Cortex of kidney (tissue), 1 donor: ENCODE measurements at places on chromosomes 4 and X.

DNA sequence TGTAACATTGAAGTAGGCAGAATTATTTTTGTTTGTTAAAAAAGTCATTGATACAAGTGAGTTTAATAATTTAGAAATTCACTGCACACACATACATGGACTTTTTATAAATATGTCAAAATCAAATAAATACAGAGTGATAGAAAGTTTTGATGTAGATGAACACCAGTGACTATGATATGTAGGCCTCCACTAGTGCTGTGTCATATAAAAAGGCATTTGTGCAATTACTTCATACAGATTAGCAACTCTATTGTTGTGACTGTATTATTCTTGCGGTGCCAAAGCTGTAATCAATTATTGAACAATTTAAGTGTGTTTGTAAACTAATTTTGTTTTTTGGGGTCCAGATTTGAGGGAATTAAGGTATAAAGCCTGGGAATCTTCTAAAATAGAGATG is 366.2 kb upstream of the PITX2 start:
- DNase-seq: no peak

- no peak for DNase-seq
Observed at GRCh38 chr4:57144466-57144865, 34.3 kb upstream of the IGFBP7 start.

GRCh38 chrX:153968754-153969124 is 2.9 kb downstream of the HCFC1 start:
- no peak for DNase-seq

DNA sequence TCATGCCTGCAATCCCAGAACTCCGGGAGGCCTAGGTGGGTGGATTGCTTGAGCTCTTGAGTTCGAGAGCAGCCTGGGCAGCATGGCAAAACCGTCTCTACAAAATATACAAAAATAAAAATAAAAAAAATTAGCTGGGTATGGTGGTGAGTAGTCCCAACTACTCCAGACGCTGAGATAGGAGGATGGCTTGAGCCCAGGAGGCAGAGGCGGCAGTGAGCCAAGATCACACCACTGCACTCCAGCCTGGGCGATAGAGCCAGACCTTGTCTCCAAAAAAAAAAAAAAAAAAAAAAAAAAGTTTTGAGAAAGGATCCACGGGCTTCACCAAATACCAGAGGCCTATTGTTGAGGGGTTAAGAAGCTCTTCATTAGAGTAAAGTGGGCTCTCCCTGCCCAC is 8.0 kb downstream of the SUPT20HL2 start:
- DNase-seq: no peak

GRCh38 chrX:47743504-47743903 is 84.5 kb upstream of the UXT start:
- DNase-seq: no peak

- DNase-seq: no peak
Observed at GRCh38 chr4:150283689-150284088, 205.4 kb downstream of the DCLK2 start.

DNA sequence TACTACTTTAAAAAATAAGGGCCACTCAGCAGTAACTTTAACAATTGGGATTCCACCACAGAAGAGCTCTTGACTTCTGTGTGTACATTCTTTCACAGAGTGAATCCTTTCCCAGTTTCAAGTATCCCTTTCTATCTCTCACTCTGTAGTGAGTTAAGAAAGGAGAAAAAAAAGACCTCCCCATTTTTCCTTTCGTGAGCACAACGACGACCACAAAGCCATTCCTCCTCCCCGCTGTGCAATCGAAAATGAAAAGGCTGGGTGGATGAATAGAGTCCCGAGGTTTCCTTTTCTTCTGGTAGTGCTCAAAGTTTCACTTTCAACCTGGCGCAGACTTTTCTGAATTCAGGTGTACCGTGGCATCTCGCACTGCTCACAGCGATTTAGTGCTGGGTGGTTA is 58.0 kb downstream of the TAB3 start:
- DNase-seq: no peak

DNA sequence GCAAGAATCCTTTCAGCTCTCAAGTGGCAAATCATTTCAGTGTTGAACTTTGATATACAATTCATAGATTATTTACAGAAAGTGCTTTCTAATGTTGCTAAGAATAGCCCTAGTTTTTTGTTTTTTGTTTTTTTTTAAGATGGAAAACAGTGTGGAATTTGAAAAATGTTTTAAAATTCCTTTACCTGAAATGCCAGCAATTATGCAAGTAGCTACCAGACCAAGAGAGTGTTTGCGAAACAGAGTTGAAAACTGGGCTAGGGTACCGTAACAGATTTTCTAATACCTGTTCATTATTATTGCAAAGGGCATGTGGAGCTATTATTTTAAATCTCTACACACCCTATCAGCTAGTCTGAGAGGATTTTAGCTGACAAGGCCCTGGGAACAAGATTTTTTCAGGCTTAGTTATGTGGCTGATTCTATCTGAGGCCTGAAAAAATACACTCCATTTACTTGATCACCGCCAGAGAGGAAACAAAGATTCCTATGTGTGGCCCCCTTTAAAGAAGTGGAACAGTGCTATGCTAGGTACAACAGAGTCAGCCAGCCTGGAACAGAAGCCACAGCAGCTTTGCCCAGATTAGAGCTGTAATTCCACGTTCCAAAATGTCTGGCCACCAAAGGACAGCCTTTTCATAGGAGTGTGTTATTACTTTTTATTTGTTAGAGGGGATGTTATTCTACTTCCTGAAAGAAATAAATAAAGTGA is 46.9 kb upstream of the SLC39A8 start:
- no peak for DNase-seq

- no peak for DNase-seq
Observed at GRCh38 chr4:143921181-143921580, 15.8 kb upstream of the GYPE start.

GRCh38 chr4:19707876-19708275 is 543.8 kb upstream of the SLIT2 start:
- no peak for DNase-seq

DNA sequence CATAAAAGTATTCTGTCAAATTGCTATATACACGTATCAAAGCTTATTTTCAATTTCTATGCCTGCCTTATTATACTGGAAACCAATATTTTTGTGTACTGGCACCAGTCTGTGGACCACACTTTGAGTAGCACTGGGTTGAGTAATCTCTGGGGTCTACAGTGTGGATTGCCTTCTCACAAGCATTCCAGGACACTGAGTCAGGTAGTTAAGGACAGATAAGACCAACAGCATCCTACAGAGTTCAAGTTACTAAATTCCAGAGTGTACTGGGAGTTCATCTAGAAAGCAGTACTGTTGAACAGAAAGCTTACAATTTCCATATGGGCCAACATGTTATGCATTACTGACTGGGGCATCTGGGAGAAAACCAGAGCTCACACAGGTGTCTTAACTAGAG is 61.8 kb downstream of the VMA21 start:
- DNase-seq: no peak

DNA sequence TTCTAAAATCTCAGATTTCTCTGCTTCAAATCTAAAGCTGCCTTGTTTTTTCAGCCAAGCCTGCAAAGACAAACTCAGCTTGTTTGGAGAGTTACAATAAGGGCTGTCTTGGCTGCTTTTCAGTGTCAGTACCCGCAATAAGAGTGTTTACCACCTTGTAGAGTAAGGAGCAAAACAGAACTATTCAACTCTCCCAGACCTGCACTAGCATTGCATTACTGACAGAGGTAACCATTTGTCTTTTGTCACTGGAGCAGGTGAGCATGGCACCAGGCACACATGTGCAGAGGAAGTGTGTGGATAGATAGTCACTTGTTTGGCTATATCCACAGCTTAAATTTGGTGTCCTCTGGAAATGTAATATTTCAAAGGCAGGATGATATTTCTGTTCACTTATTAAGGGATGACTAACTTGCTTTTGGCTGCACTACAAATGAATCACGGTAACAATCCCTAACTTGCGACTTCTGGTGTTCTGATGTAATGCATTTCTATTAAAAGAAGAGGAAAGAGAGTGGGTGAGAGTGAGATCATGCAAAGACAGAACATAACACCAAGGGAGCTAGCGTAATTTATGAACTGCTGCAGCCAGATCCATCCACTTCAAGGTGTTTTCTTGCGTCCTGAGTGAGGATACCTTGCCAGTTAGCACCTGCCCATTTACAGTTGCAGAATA is 38.6 kb downstream of the PTCHD1 start:
- DNase-seq: no peak

DNA sequence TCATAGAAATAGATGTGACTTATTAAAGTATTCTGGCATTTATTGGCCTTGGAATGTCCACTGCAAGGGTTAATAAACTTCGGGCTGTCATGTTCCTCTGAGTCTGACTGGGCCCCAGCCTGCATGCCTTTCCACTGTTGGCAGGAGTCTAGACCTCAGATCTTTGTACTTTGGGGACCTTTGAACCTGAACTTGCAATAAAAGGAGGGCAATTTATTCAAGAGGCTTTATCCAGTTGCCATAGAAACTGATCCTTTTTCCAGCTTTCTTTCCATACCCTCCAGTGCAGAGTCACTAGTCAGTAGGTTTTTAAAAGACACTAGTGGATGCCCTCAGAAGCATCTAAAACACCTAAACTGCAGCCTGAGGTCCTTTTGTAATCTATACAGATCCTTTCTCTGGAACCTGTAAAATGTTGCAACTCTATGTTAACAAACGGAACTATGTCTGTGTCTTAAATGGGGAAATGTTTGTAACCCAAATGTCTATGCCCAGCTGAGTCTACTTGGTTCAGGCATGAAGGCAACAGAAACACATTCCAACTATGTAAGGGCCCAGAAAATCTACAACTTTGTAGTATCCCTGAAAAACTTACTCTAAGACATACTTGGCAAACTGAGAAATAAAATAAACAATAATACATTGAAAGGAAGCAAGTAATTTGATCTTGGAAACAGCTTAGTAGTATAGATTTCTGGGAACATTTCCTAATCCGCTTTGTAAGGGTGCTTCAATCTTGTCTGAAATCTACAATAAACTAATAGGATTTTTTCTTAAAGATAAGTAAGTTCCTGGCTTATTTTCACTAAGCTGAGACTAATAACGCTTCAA is 41.5 kb downstream of the SOWAHB start:
- no peak for DNase-seq

- no peak for DNase-seq
Observed at GRCh38 chr4:24656906-24657305, 72.6 kb upstream of the DHX15 start.

GRCh38 chr4:68905939-68906779 is 45.4 kb downstream of the UGT2A3 start:
- no peak for DNase-seq

DNA sequence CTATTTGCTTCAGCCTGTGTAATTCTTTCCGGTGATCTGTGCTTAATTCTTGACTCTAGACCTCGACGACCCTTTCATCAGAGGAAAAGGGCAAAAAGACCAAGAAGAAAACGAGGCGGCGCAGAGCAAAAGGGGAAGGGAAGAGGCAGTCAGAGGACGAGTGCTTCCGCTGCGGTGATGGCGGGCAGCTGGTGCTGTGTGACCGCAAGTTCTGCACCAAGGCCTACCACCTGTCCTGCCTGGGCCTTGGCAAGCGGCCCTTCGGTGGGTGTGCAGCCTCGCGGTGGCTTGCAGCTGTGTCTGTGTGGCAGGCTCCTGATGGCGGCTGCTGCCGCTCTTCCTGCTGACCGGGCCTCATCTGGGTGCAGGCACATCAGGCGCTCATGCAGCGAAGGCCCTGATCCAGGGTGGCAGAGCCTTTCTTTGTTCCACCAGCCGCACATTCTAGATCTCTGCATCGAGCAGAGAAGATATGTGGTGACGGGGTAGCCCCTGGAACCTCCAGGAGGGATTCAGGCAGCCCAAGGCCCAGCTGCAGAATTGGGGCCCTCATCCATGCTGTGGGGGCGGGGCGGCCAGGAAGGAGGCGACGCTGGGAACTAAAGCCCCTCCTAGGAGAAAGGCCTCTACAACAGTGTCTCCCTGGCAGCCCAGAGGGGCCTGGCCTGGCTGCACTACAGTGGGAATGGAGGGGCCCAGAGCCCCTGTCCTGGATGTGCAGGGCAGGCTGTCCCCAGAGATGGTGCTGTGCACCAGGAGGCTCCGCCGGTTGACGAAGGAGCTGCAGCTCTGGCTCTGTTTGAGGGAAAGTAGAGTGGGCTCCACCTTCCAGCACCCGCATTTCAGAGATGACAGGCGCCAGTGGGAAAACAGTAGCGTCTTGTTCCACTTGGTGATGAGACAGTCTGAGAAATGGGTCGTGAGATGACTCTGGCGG is 32.1 kb downstream of the NELFA start:
- DNase-seq: no peak

GRCh38 chr4:73404042-73404441 is at the start of gene ALB:
ALB (plus strand) TSS chr4:73404287; CDS start chr4:73404328, 41 bp downstream.
- no peak for DNase-seq

GRCh38 chrX:44020693-44021092 is 47.5 kb upstream of the NDP start:
- DNase-seq: no peak

- no peak for DNase-seq
Observed at GRCh38 chr4:139852612-139853269, 187.1 kb downstream of the MGST2 start.

DNA sequence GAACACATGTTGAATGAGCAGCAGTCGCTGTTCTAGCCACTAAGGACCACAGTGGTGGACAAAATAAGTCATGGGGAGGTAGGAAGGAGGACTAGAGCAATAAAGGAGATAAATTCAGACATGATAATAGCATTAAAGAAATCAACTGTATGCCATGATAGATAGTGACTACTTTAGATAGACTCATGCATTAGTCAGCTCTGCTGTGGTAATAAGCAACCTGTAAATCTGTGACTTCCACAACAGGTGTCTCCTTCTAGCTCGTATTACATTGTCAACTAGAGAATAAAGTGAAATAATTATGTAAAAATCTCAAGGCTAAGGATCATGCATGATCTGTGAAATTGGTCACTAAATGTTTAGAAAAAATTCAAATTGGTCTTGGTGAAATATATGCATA is 77.9 kb downstream of the WWC2 start:
- no peak for DNase-seq

- no peak for DNase-seq
Observed at GRCh38 chrX:109463784-109464183, 18.1 kb downstream of the GUCY2F start.

DNA sequence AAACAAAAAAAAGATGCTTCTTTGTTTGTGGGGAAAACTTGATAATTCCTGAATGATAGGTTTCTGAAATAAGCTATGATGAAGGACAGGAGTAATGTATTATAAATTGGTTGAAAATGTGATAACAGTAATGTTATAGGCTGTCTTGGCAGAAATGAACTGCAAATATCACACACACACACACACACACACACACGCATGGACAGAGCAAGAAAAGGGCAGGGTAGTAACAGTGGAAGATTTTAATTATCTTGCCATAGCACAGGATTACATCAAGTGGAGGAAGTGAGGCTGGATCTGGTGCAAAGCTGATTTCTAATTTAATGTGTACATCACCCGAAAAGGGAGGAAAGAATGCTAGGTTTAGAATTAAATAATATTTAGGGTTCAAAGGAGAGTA is 97.5 kb upstream of the CXXC4 start:
- DNase-seq: no peak

GRCh38 chrX:18654875-18655836 is 16.8 kb downstream of the RS1 start:
- no peak for DNase-seq

- no peak for DNase-seq
Observed at GRCh38 chr4:185039508-185040273, 21.4 kb downstream of the HELT start.

GRCh38 chr4:185514182-185514697 is 21.1 kb downstream of the PDLIM3 start:
- no peak for DNase-seq
